ENCODE measurements at places on chromosomes 4 and X.

DNA sequence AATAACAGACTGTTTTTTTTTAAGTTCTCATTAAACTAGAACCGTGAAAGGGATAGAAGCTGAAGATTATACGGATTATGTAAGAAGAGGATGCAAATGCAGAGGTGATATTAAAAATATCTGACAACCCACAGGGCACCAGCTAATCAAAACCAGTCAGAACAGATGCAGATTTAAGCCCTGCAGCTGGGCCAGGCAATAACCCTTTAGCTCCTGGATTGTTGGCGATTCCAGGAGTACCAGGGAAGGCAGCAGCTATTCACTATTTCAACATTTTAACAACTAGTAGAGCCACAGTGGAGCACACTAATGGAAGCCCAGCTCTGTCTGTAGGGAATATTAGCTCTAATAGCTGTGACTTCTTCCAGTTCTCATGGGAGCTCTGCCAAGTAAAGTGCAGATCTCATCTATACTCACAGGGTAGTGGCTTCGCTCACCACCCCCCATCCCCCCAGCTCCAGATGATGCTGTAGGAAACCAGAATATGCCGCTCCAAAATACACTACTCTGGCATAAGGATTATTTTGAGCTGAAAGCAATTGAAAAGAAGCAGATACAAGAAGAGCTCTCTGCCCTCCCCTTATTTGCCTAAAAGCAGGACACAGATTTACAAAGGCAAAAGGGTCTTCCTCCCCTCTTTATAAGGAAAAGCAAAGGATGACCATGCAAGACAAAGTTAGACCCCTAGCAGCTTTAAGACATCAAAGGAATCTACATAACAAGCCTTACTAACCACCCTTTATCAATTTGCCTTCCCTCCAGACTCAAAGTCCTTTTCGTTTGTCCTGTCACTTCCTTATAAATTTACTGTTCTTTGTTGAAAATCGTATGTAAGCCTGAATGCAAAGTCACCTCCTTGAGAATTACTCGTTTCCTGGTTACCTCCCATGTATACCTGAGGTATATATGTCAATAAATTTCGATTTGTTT is 13.7 kb downstream of the SCD5 start:
- DNase-seq = no peak

- DNase-seq = no peak
Observed at GRCh38 chrX:51487960-51488267, 8.5 kb downstream of the NUDT11 start.

DNA sequence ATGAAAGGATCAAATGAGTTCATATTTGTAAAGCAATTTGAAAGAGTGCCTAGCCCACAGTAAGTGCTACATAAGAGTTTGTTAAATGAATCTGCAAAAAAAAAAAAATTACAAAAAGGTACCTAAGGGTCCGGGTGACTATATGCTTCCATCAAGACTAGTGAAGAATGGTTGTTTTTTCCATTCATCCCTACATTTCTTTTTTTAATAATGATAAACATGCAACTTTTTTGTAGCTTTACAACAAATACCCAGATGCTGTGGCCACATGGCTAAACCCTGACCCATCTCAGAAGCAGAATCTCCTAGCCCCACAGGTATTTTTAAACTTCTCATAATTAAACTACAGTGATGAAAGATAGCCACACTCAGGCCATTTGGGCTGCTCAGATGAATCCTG is 4.3 kb downstream of the SPP1 start:
- no peak for DNase-seq

DNA sequence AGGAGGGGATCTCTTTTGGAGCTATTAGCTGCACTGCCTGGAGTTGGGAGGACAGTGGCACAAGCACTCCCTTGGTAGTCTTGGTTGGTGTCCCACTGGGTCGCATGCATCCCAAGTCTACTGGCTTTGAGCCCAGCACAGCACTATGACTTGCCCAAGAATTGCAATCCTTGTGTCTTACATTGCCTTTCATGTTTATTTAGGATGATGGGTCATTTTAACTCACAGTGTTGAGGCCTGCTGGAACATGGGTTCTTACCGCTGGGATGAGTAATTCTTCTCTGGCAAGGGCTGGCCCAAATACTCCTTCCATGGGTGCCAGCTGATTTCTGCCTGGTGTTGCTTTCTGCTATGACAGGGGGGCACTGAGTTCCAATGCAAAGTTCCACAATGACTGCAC is 185.5 kb downstream of the TEX13C start:
- DNase-seq = no peak

DNA sequence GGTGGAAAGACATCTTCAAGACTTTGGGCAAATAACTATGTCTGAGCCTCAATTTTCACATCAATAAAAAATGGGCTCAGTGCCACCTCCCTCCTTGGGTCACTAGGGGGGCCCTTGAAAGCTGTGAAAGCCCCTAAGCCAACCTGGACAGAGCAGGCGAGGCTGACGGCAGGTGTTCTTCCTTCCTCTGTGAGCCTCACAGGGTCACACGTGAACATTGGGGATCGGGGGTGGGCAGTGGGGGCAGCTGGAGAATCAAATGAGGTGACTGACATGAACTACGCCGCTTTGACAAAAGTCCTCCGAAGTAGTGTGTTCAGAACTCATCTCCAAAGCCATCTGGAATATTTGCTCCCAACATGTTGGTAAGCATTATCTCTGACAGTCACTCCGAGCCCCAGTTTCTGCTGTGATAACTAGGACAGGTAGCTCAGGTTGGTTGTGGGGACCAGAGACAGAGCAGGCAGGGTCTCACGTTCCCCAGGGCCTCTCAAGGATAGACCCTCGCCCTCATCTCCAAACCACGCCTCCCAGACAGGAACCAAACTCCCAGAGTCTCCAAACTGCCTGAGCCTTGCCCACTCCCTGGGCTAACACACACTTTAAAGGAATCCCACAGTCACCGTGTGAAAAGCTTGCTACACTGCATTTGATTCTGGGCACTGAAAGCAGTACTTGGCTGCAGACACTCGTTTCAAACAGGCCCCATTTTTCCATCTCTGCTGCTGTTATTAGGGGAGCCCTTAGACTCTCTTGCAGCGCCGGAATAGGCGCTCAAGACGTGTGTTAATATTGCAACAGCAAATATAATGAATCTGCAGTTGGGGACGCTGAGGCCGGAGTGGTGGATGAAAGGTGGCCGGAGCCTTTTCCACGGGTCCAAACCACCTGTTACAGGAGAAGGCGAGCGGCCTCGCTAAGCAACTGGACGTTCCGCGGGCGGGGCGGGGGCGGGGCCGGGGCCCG is 717 bp upstream of the WFS1 start:
- DNase-seq = no peak

DNA sequence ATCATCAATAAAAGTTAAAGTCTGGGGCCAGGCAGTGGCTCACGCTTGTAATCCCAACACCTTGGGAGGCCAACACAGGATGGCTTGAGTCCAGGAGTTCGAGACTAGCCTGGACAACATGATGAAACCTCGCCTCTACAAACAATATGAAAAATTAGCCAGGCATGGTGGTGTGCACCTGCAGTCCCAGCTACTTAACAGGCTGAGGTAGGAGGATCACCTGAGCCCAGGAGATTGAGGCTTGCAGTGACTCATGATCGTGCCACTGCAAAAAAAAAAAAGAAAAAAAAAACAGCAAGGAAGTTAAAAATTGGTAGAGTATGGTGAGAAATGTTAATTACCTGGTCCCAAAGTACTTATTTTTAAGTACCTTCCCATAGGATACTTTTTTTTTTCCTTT is 27.5 kb downstream of the FBXW7 start:
- no peak for DNase-seq
